ENCODE measurements at places on chromosomes 7 and 10.

GRCh38 chr10:127977357-127978009 lies 70.6 kb downstream of the PTPRE start:
- DNase-seq, result no peak

DNA sequence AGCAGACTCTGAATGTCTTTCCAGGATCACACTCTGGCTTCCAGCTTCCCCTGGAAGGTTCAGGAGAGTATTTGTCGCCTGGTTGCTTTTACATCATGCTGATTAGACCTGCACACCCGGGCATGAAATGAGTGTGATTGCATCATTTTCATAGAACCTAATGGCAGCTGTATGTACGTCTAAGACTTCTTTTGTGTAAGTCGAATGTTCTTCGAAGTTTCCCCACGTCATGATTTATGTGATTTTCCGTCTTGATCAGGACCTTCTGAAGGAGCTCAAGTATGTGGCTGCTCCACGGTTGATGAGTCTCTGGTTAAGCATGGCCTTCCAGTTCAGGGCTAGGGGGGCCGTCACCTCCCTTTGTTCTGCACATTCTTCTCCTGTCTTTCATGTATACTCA lies 4.5 kb downstream of the EIF4H start:
- DNase-seq, result no peak

- no peak for DNase-seq
These were observed 76.1 kb upstream of the DUSP5 start for GRCh38 chr10:110421512-110422138.

GRCh38 chr10:122553341-122553740 lies 7.2 kb upstream of the DMBT1 start:
- no peak for DNase-seq

DNA sequence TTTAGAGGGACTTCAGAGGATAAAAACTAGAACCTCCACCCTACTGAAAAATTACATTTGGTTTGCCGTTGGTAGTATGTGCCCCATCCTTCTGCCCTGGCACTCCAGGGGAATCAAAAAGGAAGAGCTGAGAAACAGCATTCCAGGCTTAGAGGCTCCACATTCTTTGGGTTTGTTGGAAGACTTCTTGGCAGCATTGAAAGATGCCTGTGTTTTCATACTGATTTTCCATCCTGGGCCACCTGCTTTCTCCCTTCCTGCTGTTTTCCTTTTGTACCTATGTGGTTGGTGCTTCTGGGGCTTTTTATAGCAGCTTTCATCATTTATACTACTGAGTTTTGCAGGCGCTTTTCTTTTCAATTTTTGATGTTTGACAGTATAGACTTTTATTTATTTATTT lies 61.7 kb downstream of the AUTS2 start:
- no peak for DNase-seq

GRCh38 chr7:80273327-80273726 lies 138.7 kb downstream of the GNAI1 start:
- no peak for DNase-seq

GRCh38 chr7:83117466-83117865 lies 45.2 kb downstream of the PCLO start:
- no peak for DNase-seq

- DNase-seq, result no peak
These were observed 80.5 kb downstream of the ABCA13 start for GRCh38 chr7:48251766-48252165.

DNA sequence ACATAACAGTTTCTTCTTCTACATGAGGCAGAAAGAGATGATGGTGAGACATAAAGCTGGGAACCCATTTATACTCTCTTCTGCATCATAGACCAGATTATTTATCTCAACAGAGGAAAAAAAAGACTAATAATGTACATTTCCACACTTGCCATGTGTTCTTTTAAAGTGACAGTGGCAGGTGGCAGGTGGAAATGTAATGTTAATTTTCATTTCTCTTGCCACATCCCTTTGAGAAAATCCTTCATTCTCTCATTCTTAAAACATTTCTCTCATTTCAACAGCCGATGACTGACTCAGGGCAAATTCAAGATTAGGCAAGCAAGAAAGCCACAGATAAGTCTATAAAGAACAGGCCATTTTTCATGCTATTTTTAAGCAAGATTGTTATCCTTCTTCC lies 635.6 kb upstream of the SORCS1 start:
- no peak for DNase-seq

- DNase-seq, result no peak
These were observed 220.6 kb upstream of the FOXK1 start for GRCh38 chr7:4461531-4461930.

- DNase-seq, result peak; percentile 67
These were observed 111.9 kb upstream of the RHEB start for GRCh38 chr7:151631570-151631952.

- no peak for DNase-seq
These were observed 926.1 kb upstream of the SORCS1 start for GRCh38 chr10:108090476-108091215.

DNA sequence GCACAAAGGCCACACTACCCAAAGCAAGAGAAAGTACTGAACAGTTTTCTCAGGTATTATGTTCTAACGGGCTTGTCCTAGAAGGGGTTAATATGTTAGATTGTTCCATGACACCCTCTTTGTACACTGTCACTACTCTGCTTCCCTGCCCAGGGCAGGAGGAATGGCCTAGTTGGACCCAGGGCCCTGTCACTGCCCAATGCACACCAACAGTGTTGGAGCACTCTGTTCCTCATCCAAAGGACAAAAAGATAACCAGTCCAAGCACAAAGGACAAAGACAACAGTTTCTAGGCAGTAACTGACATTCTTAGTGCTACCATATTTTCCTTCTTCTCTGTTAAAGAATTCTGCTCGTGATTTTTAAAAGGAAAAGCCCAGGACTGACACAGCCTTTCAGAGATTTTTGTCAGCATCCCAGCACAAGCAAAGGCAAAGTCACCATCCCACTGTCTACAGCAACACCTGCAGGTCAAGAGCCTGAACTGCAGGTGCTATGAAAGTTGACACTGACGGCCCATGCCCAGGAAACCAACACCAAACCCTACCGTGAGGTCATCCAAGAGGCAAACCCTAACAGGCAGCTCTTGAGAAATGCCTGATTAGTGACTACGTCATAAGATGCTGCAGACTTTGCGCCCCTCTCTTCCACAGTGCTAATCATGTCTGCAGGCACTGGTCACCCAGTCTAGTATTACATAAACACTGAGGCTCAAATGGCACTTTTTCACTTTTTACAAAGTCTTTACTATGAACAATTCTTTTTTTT lies 13.2 kb downstream of the NUDCD3 start:
- DNase-seq, result peak; percentile 37

DNA sequence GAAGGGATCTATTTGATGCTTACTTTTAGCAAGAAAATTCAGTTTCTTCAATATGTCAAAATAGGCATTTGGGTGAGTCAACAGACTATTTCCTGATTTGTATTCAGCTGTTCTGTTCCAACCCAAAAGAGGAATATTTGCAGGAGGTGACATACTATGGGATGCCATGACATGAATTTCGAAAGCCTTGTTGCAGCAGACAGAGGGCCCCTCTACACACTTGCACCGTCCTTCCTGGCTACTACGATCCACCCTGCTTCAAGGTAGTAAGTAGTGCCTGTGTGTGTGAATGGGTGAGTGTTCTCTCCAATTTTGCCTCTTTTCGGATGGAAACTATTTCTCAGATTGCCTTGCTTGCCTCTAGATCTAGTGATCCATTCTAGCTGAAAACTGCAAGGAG lies 413.0 kb upstream of the ADARB2 start:
- DNase-seq, result no peak

DNA sequence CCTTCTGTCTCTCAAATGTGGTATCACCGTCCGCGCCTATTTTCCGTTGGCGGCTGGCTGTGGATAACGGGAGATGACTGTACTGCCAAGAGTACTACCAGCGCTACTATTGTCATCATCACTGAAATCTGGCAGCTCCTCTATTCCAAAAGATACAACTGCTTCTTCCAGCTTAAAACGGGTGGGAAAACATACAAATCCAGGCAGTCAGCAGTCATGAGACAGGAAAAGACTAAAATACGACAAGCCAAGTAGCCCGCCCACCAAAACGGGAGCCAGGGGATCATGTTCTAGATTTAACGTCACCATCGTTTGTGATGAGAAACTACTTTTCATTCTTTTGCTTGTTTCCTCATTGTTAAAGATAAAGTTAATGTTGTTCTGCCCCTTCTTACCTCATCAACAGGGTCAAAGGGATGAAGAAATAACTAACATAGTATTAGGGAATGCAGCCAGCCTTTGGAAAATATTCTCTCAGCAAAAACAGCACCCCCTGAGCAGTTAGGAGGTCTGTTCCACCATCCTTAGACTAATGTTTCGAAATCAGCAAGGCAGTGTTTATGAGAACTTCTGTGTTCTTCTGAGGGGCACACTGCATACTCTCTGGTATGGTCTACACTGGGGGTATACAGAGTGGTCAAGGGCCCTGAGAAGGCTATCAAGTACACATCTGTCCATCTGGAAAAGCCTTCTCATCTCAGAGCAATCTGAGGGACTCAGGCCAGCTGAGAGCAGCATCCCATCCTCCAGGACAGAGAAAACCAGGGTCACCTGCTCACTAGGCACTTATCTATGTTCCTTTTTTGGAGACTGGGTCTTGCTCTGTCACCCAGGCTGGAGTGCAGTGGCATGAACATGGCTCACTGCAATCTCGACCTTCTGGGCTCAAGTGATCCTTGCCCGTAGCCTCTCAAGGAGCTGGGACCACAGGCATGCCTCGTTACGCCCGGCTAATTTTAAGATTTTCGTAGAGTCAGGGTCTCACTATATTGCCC lies 47.5 kb downstream of the GNA12 start:
- no peak for DNase-seq

DNA sequence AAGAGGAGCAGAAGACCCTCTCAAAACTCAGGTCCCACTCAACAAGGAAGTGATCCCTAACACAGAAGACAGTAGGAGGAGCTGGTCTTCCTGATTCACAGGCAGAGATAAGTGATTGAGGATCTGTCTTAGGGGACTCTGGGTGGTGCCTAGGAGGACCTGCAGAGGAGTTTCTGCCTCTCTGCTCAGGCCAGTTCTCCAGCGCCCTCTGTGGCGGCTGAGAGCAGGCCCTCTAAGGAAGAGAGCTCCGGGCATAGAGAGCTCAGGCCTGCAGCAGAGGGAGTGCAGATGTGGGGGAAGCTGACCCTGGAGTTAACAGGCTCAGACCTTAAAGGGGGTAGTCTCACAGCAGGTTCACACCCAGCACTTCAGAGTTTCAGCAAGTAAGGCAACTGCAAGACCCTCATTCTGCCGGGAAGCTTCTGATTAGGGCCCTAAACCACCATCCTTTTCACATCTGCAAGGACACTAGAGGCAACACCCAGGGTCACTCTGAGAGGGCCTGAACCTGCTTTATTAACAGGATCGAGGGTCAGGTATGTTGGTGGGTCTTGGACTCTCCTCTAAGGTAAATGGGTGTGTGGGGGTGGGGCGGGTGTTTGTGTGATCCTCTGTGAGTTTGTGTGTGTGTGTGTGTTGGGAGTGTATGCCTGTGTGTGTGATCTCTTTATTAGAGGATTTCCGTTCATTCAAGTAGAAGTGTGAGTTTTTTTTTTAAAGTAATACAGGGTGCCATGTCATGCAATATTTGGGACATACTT lies 57.6 kb upstream of the TARP start:
- DNase-seq, result no peak

DNA sequence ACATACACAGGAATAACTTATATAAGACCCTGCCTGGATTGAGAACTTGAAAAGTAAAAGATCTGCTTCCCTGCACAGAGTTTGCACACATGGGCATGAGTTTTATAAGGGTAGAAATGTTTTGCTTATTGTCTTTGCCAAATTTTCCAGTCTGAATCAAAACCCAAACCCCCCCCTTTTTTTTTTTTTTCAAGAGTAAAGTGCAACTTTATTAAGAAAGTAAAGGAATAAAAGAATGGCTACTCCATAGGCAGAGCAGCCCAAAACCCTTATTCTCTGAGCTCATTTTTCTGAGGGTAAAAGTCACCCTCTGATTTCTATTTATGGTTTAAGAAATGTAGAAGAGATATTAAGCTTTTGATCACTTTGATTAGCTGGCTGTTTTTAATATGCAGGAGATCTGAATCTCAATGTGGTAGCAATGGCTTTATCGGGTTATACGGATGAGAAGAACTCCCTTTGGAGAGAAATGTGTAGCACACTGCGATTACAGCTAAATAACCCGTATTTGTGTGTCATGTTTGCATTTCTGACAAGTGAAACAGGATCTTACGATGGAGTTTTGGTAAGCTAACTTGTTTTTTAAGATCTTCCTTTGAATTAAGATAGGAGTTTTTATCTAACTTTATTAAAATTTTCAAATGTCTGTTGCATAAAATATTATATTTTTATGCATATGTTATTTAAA lies 18.7 kb downstream of the MIOS start:
- DNase-seq, result no peak

GRCh38 chr7:129519464-129519863 lies 17.1 kb downstream of the SMKR1 start:
- DNase-seq, result no peak

- DNase-seq, result no peak
These were observed 18.2 kb upstream of the CDH23 start for GRCh38 chr10:71378336-71379117.

GRCh38 chr10:49844775-49845595 lies 82.9 kb upstream of the OGDHL start:
- peak; percentile 52 for DNase-seq

DNA sequence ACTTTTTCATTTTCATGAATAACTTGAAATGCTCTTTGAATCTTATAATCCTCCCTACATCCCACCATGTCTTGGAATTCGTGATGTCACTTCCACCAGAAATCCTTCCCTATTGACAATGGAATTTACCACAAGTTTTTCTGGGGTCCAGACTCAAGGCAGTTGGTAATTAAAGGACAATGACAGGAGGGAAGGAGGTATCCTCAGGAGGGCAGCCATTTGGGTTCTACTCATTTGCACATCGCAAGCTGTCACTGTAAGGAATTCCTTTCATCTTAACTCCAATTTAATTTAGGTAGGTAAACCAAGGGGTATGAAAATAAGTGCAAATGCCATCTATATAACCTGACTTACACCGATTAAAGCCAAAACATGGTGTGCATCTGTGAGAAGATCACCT lies 21.9 kb downstream of the LRRC17 start:
- no peak for DNase-seq

- DNase-seq, result no peak
These were observed 279.6 kb upstream of the HGF start for GRCh38 chr7:82049442-82049841.

DNA sequence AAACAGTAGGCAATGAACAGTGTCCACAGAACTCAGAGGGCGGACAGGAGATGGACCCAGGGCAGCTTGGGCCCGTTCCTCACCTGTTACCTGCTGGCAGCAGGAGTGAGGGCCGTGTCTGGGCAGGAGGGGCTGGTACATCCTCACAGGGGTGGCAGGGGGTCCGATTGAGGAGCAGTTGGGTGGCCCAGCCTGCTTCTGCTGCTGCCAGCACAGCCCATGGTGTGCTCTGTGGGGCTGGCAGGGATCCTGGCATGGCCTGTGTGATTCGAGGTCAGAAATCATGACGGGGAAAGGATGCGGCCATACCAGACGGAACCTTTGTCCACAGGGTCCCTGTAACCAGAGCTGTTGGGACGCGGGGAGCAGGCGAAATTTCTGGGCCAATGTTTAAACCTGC lies 49.6 kb downstream of the INPP5A start:
- no peak for DNase-seq

DNA sequence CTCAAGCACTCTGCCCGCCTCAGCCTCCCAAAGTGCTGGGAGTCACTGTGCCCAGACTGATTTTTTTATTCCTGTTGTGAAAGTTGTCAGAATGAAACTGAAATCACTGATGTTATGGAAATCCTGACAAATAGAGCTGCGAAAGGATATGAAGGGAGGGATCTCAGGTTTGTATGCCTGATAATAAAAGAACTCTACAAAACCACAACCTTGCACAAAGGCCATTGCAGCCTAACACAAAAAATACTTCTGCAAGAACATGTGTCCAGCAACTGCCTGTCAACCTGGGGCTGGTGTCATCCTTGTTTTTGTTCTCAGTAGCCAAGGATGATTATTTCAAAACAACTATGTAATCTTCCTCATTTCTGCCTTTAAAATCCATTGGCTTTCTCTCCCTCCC lies 126.1 kb downstream of the NEBL start:
- no peak for DNase-seq

Data from LoVo (cell line).